ENCODE measurements at places on chromosomes 4 and X. TPM values are rescaled to one million over a fixed set of nuclear protein-coding genes. Genes with fewer than 3 reads are reported as not detected.

The C4orf51 gene
- total RNA-seq, result not detected

The HPF1 gene
- 33.8 TPM for total RNA-seq

The KLF3 gene
- total RNA-seq, result 12.2 TPM

The PCSK1N gene
- total RNA-seq, result 53.8 TPM

The RS1 gene
- total RNA-seq, result not detected

The MAGEE2 gene
- 4.9 TPM for total RNA-seq

The SLC7A11 gene
- total RNA-seq, result 33.0 TPM

The ADAMTS3 gene
- 20.4 TPM for total RNA-seq

The PAGE4 gene
- not detected for total RNA-seq

The FAM9B gene
- total RNA-seq, result not detected

The FREM3 gene
- total RNA-seq, result under 0.01 TPM

The RNF128 gene
- 1.6 TPM for total RNA-seq

The MTMR8 gene
- 4.5 TPM for total RNA-seq

The PLAC1 gene
- not detected for total RNA-seq

The EFHC2 gene
- total RNA-seq, result 2.0 TPM

The MOSPD2 gene
- total RNA-seq, result 11.8 TPM

The TEX13B gene
- total RNA-seq, result not detected

The FAM9C gene
- 0.41 TPM for total RNA-seq

The ZNF718 gene
- total RNA-seq, result 26.1 TPM

The MAP7D2 gene
- 11.4 TPM for total RNA-seq

The DSPP gene
- total RNA-seq, result 0.41 TPM

The APELA gene
- 0.41 TPM for total RNA-seq

The MAGEA12 gene
- not detected for total RNA-seq

The EMD gene
- total RNA-seq, result 13.9 TPM

The CACNA1F gene
- under 0.01 TPM for total RNA-seq

The MAOB gene
- total RNA-seq, result 4.9 TPM

The SSX2B gene
- not detected for total RNA-seq

The IL2 gene
- total RNA-seq, result not detected

The ANOS1 gene
- total RNA-seq, result 23.2 TPM

The CCDC158 gene
- 6.1 TPM for total RNA-seq

The ASB5 gene
- 0.41 TPM for total RNA-seq

The FRMD7 gene
- 0.41 TPM for total RNA-seq

The ESX1 gene
- total RNA-seq, result not detected

The ZFP42 gene
- not detected for total RNA-seq

The PLCXD1 gene
- total RNA-seq, result 14.7 TPM

The PCDH19 gene
- 22.8 TPM for total RNA-seq

The NAP1L5 gene
- 48.1 TPM for total RNA-seq

The TLR10 gene
- 1.6 TPM for total RNA-seq

The RIBC1 gene
- 0.41 TPM for total RNA-seq

The GPRASP2 gene
- total RNA-seq, result 84.8 TPM

The BCOR gene
- 26.5 TPM for total RNA-seq

The SPP1 gene
- total RNA-seq, result 160 TPM

The IDUA gene
- total RNA-seq, result 6.1 TPM

The JCHAIN gene
- under 0.01 TPM for total RNA-seq

The LYAR gene
- total RNA-seq, result 7.7 TPM

The IQCM gene
- not detected for total RNA-seq

The PF4V1 gene
- 0.41 TPM for total RNA-seq

The ABHD18 gene
- total RNA-seq, result 17.1 TPM

The TMPRSS11B gene
- total RNA-seq, result not detected

The EXOC1L gene
- total RNA-seq, result not detected

The PDGFRA gene
- total RNA-seq, result 64.0 TPM

The BRS3 gene
- total RNA-seq, result 1.6 TPM

The ATP6AP1 gene
- 50.1 TPM for total RNA-seq

The PRRG3 gene
- total RNA-seq, result 6.1 TPM

The CXorf49 gene
- not detected for total RNA-seq

The MAGEB17 gene
- not detected for total RNA-seq

The CCNA2 gene
- total RNA-seq, result 6.9 TPM

The FGFBP2 gene
- total RNA-seq, result not detected

The DMRTC1 gene
- total RNA-seq, result not detected
